ENCODE measurements at places on chromosomes 2 and 18.

- DNase-seq = peak; percentile 66
These were observed 112.0 kb downstream of the QPCT start for GRCh38 chr2:37456479-37456878.

DNA sequence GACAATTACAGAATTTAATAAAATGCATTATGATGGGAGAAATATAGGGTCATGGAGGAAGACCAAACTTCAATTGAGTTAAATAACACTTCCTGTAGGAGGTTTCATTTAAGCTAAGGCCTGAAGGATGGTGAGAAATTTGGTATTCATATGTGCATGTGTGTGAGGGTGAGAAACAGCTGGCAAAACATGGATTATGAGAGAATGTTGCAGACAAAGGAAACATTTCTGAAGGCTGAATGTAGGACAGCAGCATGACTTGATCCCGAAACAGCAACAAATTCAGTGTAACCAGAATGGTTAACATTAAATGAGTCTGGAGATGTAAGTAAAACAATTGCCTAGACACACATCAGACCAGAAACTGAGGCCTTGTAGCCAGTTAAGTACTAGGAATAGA lies 630.8 kb downstream of the NR4A2 start:
- no peak for DNase-seq

GRCh38 chr2:75666911-75667310 lies 20.3 kb downstream of the MRPL19 start:
- no peak for DNase-seq

DNA sequence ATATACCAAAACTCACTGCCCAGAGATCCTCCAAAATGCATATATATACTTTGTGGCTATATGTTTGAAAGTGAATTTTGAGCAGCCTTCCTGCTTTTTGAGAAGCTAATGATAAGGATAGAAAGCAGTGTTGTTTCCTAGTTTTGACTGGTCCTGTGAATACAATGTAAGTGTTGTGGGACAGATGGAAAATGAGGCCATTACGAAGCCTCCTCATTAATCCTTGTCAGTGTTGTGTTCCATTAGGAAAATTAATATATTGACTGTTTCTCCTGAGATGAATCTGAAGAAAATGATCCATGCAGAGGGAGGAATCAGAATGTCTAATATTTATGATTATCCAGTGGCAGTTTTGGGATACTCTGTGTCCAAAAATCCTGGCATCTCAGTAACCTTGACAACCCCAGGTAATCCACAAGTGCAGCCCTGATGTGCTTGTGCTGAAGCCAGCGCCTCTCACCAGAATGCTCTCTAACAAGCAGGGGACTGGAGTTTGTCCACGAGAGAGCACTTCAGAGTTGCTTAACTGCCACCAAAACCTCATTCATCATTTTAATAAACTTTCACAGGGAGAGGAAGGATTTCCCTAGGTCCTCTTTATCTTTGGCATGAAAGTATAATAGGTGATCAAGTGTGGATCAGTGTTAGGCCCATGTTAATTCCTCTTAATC lies 418.6 kb downstream of the CMPK2 start:
- DNase-seq = no peak

DNA sequence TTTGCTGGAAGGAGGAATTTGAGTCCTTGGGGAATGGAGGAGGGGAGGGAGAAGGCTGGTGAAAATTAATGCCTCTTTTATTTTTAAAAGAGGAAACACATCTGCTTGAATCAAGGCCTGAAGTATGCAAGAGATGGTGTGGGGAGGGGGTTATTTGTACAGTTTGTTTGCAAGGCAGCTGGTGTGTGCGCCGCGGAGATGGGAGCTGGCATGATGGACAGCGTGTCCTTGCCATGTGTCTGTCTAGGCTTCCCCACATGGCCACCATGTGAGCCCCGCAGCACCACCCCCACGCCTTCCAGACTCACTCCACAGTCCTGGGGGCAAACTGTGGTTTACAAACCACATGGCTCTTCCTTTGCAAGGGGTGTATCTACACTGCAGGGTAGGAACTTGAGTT lies 154.8 kb upstream of the APCDD1 start:
- no peak for DNase-seq

- no peak for DNase-seq
These were observed 110.6 kb upstream of the IL1R2 start for GRCh38 chr2:101881131-101881530.

DNA sequence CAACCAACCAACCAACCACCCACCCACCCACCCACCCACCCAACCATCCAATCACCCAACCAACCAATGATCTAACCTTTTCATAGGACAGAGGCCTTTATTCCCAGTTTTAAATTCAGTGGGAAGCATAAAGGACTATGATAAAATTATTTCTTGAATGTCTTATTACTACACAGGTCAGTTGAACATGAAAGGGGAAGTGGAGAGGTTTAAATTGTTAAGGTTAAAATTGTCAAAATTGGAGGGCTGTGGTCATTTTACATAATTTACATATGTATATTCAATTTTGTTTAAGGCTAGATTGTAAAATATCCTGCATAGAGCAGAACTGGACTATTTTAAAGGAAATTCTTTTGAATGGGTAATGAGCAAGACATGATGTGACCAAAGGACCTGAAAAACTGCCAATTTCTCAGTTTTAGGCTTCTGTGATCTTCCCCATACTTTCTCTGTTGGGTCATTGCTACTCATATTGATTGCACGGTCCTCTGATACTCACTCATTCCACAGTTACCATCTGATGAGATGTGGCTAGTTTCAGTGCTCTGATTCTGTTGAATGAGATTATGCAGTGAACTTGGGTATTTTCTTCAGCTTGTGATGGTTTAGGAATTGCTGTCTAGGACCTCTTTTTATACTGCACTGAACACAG lies 127.4 kb downstream of the PLCL1 start:
- DNase-seq = no peak

DNA sequence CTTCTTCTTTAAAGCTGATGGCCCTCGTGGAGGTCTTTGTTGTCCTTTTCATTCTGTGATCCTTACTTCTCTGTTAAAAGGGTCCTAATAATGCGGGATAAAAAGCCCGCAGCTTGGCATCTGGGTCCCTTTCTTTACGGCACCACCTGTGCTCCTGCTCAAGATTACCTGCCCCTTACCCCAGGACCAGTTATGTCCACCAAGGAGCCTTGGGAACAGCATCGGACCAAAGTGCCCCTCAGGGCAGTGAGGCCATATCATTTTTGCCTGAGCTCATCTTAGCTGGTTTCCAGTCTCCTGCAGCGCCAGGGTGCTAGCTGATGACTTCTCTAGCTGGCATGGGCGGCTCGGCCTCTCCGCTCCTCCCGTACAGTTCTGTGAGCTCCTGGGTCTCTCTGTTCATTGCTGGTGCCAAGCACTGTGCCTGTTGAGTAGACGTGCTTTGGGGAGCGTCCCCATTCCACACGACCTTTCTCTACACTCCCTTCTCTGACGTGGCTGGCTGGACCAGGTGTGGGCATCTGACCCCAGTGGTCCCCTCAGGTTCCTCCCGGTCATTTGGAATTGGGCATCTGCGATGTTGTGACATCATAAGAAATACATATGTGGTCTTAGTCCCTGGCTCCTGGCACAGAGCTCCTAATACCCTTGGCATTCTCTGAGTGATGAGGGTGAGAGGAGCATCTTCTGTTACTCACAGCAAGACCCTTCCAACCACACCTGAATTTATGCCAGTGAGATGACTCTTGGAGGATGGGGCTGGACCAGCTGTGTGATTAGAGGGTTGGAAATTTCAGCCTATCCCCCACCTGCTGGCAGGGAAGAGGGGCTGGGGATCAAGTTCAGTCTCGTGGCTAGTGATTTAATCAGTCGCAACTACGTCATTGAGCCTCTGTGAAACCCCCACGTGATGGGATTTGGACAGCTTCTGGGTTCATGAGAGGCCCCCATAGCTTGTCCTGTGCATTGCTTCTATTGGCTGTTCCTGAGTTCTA lies 134.2 kb upstream of the HS6ST1 start:
- no peak for DNase-seq

- no peak for DNase-seq
These were observed 94.9 kb downstream of the COBLL1 start for GRCh38 chr2:164746713-164747112.

- no peak for DNase-seq
These were observed 8.2 kb downstream of the MALL start for GRCh38 chr2:110107092-110108079.

- DNase-seq = no peak
These were observed 52.6 kb downstream of the MRPL35 start for GRCh38 chr2:86251840-86252266.

GRCh38 chr2:234747032-234747431 lies 204.8 kb upstream of the SH3BP4 start:
- DNase-seq = no peak

- DNase-seq = no peak
These were observed 178.0 kb downstream of the DLGAP1 start for GRCh38 chr18:4276953-4277585.

GRCh38 chr2:124708661-124709060 lies 683.6 kb downstream of the CNTNAP5 start:
- DNase-seq = no peak

- no peak for DNase-seq
These were observed 372.8 kb upstream of the ST6GAL2 start for GRCh38 chr2:107258531-107259407.

DNA sequence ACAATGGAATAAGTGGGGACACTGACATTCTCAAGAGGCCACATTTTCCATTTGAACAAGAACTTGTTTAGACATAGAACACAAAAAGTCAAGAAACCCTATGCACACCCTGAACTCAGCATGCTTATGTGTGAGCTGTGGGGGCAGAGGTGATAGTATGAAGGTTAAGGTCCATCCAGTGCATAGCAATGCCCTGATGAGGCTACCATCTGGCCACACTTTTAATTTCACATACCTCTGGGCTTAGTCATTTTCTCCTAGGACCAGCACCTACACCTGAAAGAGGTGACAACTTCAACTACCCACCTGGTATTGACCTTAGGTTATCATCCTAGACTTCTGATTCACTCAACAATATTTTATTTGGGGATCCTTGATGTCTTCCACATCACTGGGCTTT lies 139.8 kb downstream of the PIK3C3 start:
- DNase-seq = no peak

GRCh38 chr2:40700231-40700954 lies 248.5 kb upstream of the SLC8A1 start:
- DNase-seq = no peak

DNA sequence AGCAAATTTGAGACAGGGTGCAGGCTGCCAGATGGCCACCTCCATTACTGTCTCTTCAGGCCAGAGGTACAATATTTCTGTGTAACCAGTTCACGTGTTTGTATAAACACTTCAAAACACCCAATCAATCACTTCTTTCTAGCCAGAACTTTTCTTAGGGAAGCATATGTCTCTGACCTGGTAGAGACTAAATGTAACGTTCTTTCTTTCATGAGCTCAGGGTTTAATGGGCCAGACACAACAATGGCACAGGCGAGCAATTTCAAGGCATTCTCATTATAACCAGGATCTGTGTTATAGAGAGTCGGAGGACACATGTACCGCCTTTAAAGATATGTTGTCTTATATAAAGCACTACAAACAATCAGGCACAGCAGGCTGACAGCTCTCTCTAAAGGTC lies 1846.4 kb upstream of the PIK3C3 start:
- no peak for DNase-seq

- no peak for DNase-seq
These were observed 215.7 kb downstream of the DYSF start for GRCh38 chr2:71669058-71669456.

GRCh38 chr2:128301501-128301966 lies 17.1 kb downstream of the HS6ST1 start:
- DNase-seq = no peak

DNA sequence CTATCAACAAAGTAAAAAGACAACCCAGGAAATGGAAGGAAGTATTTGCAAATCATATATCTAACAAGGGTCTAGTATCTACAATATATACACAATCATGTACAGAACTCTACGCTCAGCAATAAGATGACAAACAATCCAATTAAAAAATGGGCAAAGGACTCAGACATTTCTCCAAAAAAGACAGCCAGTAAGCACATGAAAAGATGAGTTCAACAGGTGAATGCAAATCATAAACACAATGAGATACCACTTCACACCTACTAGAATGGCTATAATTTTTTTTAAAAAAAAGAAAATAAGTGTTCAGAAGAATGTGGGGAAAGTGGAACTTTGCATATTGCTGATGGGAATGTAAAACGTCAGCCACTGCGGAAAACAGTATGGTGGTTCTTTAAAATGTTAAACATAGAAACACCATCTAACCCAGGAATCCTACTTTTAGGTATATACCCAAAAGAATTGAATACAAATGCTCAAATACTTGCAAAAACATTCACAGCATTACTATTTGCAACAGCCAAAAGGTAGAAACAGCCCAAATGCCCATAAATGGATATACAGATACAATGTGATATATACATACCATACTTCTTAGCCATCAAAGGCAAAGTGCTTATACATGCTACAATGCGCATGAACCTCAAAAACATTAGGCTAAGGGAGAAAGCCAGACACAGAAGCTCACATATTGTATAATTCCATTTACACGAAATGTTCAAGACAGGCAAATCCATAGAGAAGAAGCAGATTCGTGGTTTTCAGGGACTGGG lies 121.2 kb downstream of the CABYR start:
- DNase-seq = no peak

DNA sequence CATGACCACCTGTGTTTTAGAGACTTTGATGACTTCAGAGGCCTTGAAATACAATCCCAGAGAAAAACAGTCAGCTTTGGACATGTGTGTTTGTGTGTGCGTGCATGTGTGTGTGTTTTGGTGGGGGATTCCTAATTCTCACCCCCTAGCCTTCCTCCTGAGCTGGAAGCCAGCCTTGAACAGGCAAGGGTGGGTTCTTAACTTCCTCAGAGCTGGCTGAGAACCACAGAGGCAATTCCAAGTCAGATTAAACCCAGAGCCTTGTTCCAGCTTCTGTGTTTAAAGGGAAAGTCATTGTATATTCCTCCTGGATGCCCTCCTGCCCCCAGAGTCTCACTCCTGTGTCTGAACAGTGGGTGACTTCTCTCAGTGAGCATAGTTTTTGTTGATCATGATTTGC lies 45.2 kb upstream of the MGAT4A start:
- DNase-seq = no peak

DNA sequence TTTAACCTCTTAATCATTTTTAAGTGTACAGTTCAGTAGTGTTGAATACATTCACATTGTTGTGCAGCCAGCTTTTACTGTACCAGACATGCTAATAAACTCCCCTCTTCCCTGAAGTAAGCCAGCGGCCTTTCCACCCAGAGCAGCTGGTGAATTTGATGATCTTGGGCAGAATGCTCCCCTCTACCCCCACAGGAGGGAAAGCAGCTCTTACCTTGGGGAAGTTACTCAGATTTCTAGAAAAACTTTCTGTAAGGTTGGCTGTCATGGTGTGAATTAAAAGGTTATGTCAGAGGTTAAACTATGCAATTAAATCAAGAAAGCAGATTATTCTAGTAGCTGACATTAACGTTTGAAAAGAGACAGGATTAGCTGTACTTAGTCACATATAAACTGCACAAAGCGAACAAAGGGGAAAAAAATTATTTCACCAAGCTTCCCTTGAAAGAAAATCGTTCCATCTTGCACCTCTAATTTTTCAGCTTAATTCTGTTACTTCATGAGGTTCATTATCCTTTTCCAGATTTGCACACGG lies 398.5 kb upstream of the NRP2 start:
- no peak for DNase-seq

Measured in CD4-positive, alpha-beta T cell (primary cell).